ENCODE measurements at places on chromosomes 7 and 10. TPM values are rescaled to one million over a fixed set of nuclear protein-coding genes. Genes with fewer than 3 reads are reported as not detected.

Gene PAXIP1
- 4.2 TPM for total RNA-seq

Gene HSPA12A
- 11.0 TPM for total RNA-seq

- DNase-seq = no peak
Measured at GRCh38 chr10:95531994-95532399, 29.2 kb downstream of the SORBS1 start.

GRCh38 chr7:132738254-132738653 lies 162.0 kb upstream of the PLXNA4 start:
- no peak for DNase-seq

DNA sequence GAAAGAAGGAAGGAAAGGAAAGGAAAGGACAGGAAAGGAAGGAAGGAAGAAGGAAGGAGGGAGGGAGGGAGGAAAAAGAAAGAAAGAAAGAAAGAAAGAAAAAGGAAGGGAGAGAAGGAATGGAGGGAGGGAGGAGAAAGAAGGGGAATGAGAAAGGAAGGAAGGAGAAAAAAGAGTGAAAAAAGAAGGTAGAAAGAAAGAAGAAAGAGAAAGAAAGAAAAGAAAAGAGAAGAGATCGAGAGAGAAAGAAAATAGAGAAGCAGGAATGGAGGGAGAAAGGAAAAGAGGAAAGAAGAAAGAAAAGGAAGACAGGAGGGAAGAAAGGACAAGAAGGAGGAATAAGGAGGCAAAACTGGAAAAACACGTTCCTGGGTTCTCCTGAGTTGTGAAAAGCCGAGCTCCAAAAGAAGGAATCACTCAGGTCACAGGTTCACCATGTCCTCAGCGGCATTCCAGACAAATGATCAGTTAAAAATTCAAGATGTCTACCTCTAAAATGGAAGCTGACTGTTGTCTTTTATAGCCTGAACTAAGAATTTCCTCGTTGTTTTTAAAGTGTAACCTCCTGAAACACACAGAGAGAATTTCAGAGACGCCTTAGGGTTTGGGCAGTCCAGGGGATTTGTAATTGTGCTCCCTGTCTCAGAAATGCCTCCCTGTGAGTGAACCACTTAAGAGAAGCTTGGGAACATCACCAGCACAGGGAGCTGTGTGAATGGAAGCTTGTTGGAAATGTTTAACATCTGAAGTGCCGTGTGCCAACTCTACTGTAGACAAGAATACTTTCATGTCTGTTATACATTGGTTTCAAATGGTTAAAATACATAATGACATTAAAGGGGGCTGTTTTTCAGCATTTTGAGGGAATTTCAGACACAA lies 80.7 kb downstream of the INHBA start:
- DNase-seq = no peak

DNA sequence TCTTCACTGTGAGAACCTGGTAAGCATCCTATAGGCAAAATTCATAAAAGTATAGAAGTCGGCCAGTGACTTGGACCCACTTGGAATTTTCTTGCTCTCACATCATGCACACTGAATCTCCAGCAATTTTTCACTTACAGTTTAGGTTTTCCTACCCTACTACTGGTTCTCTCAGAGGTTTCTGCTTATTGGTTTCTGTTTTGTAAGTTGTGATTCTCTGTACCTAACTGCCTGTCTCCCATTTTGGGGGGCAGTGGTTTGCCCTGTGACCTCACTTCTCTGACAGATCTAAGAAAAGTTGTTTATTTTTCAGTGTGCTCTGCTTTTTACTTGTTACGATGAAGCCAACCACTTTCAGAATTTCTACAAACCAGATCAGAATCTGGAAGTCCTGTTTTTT lies 158.1 kb downstream of the CFTR start:
- DNase-seq = no peak

All from heart left ventricle (tissue), 16 donors.